ENCODE measurements at places on chromosomes 16 and 17. TPM values are rescaled to one million over a fixed set of nuclear protein-coding genes. Genes with fewer than 3 reads are reported as not detected.

DNA sequence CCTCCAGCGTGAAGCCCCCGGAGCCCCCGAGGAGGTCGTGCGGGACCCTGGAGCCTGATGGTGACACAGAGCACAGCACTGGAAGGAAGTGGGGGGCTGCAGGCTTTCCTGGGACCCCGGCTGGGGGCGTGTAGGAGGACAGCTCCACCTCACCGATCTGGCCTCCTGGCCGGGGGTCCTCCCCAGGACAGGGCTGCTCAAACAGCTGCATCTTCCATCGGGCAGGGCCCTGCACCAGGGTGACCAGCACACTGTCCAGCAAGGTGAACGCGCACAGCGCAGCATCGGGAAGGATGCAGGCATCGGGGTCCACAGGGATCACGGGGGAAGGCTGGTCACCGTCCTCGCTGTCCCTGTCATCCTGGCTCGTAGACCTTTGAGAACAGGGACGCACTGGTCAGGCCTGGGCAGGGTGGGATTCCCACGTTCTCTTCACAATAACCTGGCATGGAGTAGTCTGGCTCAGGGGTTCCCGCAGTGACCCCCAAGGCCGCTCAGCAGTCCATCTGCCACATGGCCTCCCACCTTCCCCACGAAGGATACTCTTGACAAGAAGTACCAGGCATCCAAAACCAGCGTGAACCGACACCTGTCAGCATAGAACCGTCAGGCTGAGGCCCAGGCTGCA, 1.2 kb downstream of the FAAP100 start:
- no peak for DNase-seq

DNA sequence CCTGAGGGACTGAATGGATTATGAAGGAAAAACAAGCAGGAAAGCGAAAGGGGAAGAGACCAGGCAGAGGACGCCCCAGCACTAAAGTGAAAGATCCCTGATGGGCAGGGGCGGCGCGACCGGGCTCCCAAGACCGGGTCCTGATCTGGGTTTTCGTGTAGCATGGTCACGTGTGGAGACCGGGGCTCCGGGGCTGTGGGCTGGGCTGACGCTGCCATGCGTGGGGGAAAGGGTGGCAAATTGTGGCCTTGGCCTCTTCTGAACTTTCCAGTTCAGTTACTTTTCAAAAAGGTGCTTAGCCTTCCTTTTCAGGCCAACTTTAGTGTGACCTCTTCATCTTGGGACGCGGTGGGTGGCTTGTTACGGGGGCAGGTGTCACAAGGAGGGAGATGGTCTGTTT, 57.5 kb downstream of the METRNL start:
- no peak for DNase-seq

GRCh38 chr16:68187505-68187904, 48.4 kb downstream of the ESRP2 start:
- DNase-seq, result no peak

DNA sequence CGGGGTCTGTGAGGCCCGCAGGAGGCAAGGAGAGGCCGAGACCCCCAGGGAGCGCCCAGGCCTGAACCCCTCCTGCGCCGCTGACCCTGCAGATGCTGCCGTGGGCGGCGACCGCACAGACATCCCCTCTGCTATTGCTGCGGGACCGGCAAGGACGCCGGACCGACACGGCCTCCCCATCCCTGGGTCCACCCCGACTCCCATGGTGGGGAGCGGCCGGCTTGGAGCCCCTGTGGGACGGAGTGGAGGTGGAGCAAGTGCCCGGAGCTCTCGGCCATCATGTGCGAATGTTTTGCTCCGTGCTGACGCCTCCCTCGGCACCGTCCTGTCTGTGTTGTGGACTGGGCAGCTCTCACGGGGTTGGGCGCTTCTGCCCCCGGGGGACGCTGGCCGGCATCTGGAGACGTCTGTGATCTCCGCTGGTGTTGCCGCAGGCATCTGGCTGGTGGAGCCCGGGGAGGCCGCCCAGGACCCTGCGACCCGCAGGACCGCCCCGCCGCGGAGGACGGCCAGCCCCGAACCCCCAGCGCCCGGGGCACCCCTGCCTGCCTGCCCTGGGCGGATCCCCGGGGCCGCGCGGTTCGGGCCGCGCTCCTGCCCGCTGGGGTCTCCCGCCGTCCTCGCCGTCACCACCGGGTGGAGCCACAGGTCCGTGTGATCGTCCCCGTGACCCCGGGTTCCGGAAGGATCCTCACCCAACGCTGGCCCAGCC, 12.8 kb upstream of the GNG13 start:
- peak; percentile 48 for DNase-seq

DNA sequence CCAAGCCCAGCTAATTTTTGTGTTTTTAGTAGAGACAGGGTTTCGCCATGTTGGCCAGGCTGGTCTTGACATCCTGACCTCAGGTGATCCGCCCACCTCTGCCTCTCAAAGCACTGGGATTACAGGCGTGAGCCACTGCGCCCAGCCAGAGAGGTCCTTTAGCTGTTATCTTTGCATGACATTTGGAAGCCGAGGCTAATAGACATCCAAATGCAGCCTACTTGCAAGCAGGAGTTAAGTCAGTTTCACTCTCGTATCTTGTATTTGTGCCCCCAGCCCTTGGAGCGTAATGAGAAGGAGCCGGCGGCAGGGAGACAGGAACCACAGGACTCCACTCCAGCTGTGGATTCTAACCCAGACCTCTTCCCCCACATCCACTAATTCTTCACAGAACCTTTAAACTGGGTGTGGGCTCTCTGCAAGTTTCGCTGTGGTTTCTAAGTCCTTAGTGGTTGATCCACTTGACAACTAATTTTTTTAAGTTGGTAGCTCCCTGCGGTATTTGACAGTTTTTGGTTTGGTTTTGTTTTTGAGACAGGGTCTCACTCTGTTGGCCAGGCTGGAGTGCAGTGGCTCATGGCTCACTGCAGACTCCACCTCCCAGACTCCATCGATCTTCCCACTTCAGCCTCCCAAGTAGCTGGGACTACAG, 3.1 kb upstream of the CYTH1 start:
- no peak for DNase-seq

Gene CDRT15
- total RNA-seq, result not detected

All from body of pancreas (tissue), 4 donors.